ENCODE measurements at places on chromosomes 6 and 20.

DNA sequence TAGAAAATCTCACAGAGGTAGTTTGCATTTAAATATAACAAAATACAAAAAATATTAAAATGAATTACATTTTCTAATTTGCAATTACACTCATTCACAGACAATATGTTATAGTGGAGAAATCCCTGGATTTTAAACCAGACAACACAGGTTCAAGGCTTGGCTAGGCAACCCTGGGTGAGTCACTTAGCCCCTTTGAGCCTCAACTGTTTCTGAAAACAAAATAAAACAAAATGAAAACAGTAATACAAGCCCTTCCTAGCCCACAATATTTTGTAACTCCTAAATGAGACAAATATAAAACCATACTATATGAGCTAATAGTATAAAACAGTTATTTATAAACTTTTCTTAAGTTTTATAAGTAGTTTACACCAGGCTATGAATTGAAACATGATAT, 41.0 kb downstream of the UQCC1 start:
- no peak for DNase-seq

- DNase-seq = no peak
Observed at GRCh38 chr20:19368351-19368750, 155.9 kb downstream of the SLC24A3 start.

DNA sequence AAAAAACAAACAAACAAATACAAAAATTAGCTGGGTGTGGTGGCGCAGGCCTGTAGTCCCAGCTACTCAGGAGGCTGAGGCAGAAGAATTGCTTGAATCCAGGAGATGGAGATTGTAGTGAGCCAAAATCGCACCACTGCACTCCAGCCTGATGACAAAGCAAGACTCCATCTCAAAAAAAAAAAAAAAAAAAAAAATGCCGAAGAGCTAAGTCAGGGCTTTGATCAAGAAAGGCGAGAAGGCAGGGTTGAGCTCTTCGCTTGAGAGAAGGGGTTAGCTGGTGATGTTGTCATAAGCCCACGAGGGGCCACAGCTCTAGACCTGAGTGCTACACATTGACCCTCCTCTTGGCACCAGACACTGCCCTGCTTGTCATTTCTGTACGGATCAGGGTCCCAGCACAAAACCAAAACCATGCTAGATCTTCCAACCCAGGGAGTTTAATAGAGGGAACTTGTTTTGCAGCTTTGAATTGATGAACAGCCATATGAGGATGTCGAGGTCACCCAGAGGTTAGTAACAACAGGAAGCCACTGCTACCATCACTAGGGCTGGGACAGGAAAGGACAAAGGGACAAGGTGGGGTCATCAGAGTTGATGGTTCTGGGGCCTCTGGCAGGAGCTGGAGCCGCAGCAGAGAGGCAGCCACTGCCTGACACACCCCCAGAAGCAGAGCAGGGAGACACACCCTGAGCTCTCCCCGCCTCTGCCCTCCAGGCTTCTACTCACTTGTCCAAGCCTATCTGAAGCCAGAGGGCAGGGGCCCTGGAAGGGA, 122.7 kb downstream of the SNX5 start:
- no peak for DNase-seq

DNA sequence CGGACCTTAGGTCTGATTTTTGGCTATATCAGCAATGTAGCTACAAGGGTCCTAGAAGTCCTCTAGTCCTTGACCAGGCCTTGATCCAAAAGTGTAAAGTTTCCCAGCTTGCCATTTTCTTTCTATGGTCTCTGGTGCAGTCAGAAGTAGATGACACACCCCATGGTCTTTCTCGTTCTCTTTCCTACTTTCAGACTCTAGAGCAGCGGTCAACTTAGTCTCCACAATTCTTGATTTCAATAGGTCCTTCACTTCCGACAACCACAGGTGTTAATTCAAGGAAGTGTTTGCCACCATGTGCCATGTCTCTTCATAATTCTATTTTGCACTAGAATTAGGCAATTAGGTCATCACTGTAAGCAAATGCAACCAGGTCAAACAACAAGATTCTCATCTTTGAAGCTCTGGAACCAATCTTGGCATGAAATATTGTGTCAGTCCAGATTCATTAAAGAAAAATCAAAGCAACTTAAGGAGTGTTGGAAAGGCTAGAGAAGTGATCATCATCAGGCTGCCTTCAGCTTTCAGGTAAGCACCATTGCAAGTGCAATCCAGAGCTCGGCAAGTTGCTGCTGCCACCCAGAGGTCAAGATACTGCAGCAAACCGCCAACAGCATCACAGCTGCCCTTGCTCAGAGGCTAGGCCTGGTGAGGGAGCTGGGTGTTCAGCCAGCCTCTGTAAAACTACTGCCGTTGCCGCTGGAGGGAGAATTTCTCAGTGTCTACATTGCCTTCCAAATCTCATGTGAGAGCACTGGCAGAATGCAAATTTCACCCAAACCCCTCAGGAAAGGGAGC, 5.6 kb upstream of the SYNE1 start:
- no peak for DNase-seq

- DNase-seq = no peak
Observed at GRCh38 chr6:99195986-99196655, 153.4 kb downstream of the FAXC start.

GRCh38 chr6:113383701-113384100, 473.4 kb upstream of the MARCKS start:
- no peak for DNase-seq

- DNase-seq = no peak
Observed at GRCh38 chr6:67594366-67594765, 1040.7 kb upstream of the ADGRB3 start.

DNA sequence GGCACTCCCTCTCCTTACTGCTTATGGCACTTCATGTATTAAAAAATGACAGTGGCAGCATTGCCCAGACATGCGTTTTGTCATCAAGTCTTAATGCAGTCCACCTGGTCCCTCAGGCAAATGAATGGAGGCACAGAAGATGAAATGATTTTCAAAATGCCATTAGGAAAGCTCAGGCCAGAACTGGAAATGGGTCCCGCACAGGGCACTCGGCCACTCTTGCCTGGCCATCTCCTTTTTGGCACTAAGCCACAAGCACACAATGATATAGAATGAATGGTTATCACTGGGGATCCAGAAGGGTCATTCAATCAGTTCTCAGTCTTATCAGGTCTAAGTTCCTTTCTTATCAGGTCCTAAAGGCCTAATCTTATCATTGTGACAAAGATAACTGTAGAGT, 15.6 kb downstream of the MAS1 start:
- DNase-seq = no peak

DNA sequence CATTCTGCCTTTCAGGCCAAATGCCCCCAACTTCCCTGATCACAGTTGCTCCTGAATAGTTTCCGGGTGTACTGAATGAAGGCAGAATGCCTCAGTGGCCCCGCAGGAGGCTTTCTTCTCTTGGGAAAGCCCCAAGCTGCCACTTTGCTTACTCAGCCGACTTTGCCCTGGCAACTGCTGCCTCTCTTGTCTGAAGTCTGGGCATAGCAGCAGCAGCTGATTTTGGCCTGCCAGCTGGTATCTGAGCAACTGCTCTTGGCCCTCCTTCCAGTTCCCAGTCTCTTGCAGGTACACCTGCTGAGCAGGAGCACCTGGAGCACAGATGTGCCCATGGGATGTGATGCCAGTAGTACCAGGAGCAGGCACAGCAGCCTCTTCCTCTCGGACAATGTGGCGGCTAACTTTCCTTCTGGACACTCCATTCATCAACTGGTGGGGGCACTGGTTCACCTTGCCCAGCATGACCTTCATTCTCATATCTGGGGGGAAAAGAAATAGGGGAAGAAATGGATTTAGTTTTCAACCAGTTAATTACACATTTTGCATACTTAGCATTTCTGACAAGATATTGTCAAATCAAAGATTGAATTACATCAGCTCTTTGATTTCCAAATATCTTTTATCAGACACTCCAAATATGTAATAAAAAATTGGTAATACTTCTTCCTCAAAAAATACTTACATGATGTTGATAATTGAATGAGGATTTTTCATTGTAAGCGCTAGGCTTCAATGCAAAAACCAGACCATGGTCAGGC, 468.2 kb downstream of the PKHD1 start:
- DNase-seq = no peak

DNA sequence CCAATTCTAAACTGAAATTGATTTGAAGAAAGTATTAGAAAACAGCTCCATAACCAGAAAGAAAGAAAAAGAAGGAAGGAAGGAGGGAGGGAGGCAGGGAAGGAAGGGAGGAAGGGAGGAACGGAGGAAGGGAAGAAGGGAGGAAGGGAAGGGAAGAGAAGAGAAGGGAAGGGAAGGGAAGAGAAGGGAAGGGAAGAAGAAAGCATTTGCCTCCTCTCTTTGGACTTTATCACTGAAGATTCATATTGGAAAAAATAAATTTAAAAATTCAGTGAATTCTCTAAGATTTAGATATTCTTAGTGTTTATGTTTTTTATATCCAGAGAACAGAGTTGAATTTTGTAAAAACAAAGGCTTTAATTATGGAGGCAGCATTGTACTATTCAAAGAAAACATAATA, 68.5 kb upstream of the NXT1 start:
- no peak for DNase-seq

DNA sequence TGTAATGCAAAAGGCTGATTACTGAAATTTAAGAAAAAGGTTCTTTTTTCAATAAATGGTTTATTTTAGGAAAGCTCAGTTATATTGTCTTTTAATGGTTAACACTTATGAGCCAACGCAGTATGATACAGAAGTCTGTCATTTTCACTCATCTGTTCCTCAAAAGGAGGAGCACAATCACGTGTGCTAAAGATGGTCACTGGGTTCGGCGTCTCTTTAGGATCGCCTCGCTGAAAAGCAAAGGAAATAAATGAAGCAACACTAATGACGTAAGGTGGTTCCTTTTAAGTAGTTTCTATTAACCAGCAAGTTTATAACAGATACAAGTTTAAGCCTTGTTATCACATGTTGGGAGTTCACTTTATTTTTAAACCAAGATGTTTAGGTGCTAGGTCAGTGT, 125.7 kb downstream of the MAP3K4 start:
- no peak for DNase-seq

GRCh38 chr6:16402581-16402900, 164.2 kb downstream of the GMPR start:
- DNase-seq = peak; percentile 62

GRCh38 chr6:128036808-128037570, 136.1 kb upstream of the THEMIS start:
- DNase-seq = no peak

- no peak for DNase-seq
Observed at GRCh38 chr6:14373648-14374437, 256.3 kb downstream of the CD83 start.

DNA sequence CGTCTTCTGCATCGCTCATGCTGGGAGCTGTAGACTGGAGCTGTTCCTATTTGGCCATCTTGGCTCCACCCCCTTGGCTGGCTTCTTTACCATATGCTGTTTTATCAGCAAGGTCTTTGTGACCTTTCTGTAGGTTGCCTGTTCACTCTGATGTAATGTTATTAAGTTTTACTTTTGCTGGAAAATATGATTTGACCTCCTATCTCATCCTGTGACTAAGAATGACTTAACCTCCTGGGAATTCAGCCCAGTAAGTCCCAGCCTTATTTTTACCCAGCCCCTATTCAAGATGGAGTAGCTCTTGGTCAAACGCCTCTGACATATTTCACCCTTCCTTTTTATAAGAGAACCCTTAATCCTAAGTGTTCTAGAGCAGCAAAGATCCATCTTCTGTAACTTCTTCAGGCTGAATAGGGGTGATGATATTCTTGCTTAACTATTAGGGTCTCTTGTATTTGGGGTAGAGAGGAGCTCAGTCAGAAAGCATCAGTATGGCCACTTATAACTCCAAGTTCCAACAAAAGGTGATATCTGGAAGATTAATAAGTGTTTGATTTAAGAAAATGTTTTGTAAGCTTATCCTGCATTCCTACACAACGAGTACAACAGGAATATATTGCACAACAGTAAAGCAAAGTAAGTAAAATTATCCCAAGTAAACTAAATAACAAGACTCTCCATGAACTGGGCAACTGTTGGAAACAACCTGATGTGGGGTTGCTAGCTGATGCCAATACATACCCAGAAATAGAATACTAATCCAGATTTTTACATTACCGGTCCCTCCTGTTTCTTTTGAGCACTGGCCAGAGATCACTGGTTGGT, 23.1 kb upstream of the HMGN3 start:
- no peak for DNase-seq

- no peak for DNase-seq
Observed at GRCh38 chr20:14761903-14762302, 424.5 kb upstream of the FLRT3 start.

DNA sequence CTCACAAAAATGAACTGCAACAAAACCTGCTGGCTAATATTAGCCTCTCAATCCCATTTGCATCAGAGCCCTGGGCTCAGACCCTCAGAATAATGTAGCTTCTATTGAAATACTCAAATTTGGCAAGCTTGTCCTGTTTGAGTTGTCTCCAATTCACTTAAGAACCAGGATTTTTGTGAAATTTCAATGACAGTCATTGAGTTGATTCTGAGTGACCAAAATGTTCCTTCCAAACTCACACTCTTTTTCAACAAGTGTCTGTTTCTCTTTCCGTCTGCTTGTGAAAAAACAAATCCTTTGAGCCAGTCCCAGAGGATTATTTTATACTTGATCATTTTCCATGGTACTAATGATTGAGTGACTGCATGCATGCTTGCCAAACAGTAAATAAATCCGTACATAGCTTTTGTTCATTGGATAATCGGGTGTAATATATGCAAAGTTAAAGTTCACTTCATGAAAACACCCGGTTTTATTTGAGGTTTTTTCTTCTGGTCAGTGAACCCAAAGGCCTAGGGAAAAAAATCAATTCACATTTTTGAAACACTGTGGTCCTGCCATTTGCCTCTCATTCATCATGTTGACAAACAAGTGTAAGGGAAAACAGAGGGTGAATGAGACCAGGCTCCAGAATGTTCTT, 16.4 kb upstream of the SLC22A2 start:
- no peak for DNase-seq

DNA sequence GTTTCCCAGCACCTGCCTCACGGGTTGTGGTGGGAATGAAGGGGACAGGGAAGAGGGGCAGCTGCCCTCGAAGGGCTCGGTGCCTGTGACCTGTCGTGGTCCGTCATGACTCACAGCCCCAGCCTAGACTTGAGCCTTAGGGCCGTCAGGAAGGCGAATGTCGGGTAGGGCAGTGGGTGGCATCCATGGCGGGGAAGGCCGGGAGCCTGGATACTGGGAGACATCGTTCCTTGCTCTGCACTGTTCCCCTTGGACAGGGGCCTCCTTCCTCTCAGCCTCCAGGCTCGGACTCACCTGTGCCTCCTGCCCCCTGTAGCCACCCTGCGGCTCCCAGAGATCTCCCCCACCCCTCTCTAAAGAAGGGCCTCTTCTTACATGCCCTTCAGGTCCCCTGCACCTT, 52.2 kb upstream of the APCDD1L start:
- peak; percentile 24 for DNase-seq

GRCh38 chr6:49151461-49151860, 311.6 kb downstream of the MMUT start:
- DNase-seq = no peak

Data from right forelimb (tissue), 1 donor.